ENCODE measurements at places on chromosomes 11 and 22. TPM values are rescaled to one million over a fixed set of nuclear protein-coding genes. Genes with fewer than 3 reads are reported as not detected.

MPZL2 gene
- total RNA-seq: 3.0 TPM

ADM2 gene
- 1.9 TPM for total RNA-seq

MIAT gene
- 2.4 TPM for total RNA-seq

TMPRSS4 gene
- 1.3 TPM for total RNA-seq

C22orf31 gene
- total RNA-seq: 10.9 TPM

SLC37A4 gene
- 27.7 TPM for total RNA-seq

DNA sequence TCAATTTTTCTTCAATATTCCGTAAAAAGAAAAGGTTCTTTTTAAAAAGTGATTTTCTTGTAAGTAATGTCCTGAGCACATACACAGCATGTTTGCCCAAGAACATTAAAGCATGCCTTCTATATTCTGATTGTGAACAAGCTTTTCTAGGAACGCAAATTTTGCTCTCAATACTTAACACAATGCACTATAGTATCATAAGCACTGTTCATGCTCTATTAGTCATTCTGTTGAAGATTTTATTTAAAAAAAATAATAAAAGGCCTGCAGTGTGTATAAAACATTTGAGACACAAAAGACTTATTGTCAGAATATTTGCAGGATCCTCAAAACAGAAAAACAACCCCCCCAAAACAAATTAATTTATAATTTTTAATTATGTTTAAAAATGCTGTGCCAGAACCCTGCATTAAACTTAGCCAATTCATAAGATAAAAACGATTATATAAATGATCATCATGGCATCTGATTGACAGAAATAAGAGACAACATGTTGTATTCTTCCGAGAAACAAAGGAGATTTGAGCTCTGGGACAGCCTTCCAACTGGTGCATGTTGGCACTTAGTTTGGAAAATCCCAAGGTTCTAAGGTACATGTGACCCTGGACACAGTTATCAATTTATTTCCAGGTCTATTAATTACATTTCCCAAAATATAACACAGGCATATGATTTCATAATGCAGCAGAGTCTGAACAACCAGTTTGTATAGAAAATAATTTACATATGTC, 13.1 kb downstream of the MTMR2 start:
- DNase-seq: no peak

DNA sequence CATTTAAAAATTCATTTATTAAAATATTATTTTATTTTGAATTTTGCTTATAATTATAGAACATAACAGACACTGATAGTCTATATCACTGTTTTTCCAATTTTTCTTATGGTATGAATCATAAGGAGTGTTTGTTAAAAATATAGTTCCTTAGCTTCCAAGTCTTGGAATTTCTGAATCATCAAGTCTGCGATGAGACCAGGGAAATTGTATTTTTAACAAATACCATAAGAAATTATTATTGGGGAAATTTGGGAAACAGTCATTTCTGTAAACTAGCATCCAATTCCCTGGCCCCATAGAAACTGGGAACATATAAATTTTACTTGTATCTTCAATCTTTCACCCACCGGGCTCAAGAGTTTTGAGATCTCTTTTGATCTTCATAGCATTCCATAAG, 38.0 kb upstream of the PICALM start:
- DNase-seq: no peak

DNA sequence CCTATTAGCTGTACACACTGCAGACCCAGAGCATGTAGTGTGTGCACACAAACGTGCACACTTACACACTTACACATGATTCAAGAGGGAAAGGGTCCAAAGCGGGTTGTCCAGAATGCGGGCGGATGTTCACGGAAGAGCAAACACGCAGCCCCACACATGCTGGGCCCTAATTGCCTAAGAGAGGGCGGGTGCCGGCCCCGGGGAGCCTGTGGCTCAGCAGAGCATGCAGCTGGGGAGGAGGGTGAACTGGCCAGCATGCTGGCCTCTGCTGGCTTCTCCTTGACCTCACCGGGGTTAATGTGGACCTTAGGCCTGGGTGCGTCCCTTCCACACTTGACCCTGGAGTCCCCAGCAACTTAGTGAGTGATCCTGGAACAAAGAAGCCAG, 816.3 kb downstream of the BRD1 start:
- DNase-seq: peak; percentile 16

- no peak for DNase-seq
These were observed 47.1 kb downstream of the ADM start for GRCh38 chr11:10351765-10352641.

DNA sequence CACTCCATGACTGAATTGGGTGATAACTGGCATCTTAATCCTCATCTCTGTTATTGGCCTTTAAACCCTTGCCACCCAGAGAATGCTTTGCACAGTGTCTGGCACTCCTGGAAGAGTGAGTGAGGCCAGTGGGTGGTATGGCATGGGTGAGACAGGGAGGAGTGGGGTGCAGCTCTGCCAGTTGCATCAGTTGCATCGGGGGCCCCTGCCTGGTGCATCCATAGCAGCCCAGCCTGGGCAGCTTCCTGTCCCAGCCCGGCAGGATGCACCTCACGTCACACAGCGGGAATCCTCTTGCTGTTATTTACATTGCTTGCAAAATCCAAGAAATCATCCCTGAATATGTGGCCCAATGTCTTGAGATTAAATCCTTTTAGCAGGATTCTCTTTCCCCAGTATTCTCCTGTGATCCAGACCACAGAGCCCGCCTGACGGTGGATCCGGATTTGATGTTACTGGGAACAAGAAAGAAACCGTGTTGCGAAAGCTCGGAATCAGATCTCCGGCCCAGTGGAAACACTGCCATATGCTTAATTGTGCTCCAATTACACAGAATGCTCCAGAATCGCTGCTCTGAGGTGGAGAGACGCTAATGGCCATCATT, 37.6 kb upstream of the MN1 start:
- peak; percentile 11 for DNase-seq

DNA sequence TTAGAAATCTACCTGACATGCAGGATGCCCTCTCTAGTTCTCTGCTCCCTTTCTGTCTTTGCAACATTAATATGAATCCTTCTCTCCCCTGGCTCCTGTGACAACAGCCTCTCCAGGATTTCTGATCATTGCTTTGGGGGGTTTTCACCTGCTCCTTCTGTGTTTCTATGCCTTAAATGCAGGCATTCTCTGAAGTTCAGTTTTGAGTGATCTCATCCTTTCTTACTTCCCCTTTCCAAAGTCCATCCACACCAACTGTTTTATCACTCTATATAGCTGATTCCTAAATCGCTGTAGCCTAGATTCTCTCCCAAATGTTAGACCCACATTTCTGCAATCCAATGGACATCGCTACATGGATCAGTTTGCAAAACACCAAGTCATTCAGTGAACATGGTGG, 330.7 kb upstream of the NCAM1 start:
- no peak for DNase-seq

DNA sequence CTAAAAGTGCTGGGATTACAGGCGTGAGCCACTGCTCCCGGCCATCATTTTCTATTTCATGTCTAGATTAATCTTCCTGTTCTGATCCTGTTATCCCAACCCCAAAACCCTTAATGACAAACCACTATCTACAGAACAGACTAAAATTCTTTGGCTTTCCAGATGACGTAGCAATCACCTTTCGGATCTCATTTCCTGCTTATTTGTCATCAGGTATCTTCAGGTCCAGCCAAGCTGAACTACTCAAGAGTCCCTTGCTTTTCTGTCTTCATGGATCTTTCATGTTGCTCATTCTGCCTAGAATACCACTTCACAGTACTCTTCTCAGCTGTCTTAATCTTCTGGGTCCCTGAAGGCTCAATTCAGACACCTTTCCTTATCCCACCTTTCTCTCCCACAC, 27.4 kb upstream of the IPO7 start:
- DNase-seq: no peak

Measured in testis (tissue), 5 donors.